ENCODE measurements at places on chromosomes 13 and 19. TPM values are rescaled to one million over a fixed set of nuclear protein-coding genes. Genes with fewer than 3 reads are reported as not detected.

The SHISA7 gene
- not detected for total RNA-seq

The NANOS3 gene
- 0.90 TPM for total RNA-seq

The ATP12A gene
- total RNA-seq = 0.05 TPM

The ZNF665 gene
- 4.9 TPM for total RNA-seq

The ZNF841 gene
- total RNA-seq = 28.0 TPM

The LRG1 gene
- total RNA-seq = not detected

The CCDC70 gene
- total RNA-seq = not detected

The ADGRE3 gene
- not detected for total RNA-seq

The TMEM150B gene
- not detected for total RNA-seq

The ARMC6 gene
- total RNA-seq = 35.4 TPM

The OR7C1 gene
- total RNA-seq = not detected

The CGB5 gene
- not detected for total RNA-seq

The GRK1 gene
- total RNA-seq = 0.05 TPM

The FARP1 gene
- total RNA-seq = 1.2 TPM

The BRCA2 gene
- total RNA-seq = 30.7 TPM

The RNF113B gene
- not detected for total RNA-seq

The UBE2L5 gene
- not detected for total RNA-seq

The KLHL1 gene
- not detected for total RNA-seq

The CACNG7 gene
- not detected for total RNA-seq

The ZNF154 gene
- total RNA-seq = 3.1 TPM

The FCER2 gene
- 0.29 TPM for total RNA-seq

The PSG6 gene
- total RNA-seq = not detected

The NCR1 gene
- 0.47 TPM for total RNA-seq

The ZNF829 gene
- 5.7 TPM for total RNA-seq

The PRTN3 gene
- not detected for total RNA-seq

The ETV2 gene
- total RNA-seq = 0.68 TPM

The F2RL3 gene
- total RNA-seq = 0.34 TPM

The PPFIA3 gene
- total RNA-seq = 2.2 TPM

The CEACAM21 gene
- total RNA-seq = 49.4 TPM

The CLEC11A gene
- 1.4 TPM for total RNA-seq

The KIR3DL1 gene
- total RNA-seq = not detected

The PSPN gene
- total RNA-seq = 2.1 TPM

The LRRC63 gene
- total RNA-seq = 2.2 TPM

The LIM2 gene
- not detected for total RNA-seq

The CCNA1 gene
- 0.47 TPM for total RNA-seq

The SHANK1 gene
- total RNA-seq = not detected

The SBNO2 gene
- total RNA-seq = 70.5 TPM

The CACNG8 gene
- not detected for total RNA-seq

The KLK12 gene
- total RNA-seq = not detected

The UBXN6 gene
- total RNA-seq = 36.6 TPM

The HAUS8 gene
- 66.0 TPM for total RNA-seq

The TNFSF9 gene
- 1.7 TPM for total RNA-seq

The PSG1 gene
- not detected for total RNA-seq

The CLDN10 gene
- total RNA-seq = not detected

The ZNF724 gene
- total RNA-seq = 17.4 TPM

The LGALS7 gene
- not detected for total RNA-seq

The ATG4D gene
- 46.1 TPM for total RNA-seq

All from activated CD8-positive, alpha-beta T cell treated with anti-CD3 and anti-CD28 coated beads, Interleukin-2, amount 10 ng/mL, durations not matched to agents 7 days and 5 days (primary cell).